Anterior cingulate cortex (tissue), 58 donors: ENCODE measurements at places on chromosomes 7 and 10.

DNA sequence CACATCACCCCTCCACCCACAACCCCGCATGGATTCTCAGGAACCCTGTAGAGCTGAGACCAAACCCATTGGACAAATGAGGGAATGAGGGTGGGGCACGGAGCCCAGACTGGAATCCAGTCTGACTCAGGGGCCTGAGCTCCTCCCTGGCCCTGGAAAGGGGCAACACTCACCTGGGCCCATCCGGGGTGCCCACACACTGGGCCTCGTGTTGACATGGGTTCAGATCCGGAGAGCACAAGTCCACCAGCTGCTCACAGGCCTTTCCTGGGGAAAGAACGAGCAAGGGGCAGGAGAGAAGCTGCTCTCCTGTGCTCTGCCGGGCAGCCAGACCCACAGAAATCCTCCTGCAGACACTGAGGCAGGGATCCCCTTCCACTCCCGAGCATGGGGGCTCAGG is 172.2 kb downstream of the SLIT1 start:
- no peak for DNase-seq

DNA sequence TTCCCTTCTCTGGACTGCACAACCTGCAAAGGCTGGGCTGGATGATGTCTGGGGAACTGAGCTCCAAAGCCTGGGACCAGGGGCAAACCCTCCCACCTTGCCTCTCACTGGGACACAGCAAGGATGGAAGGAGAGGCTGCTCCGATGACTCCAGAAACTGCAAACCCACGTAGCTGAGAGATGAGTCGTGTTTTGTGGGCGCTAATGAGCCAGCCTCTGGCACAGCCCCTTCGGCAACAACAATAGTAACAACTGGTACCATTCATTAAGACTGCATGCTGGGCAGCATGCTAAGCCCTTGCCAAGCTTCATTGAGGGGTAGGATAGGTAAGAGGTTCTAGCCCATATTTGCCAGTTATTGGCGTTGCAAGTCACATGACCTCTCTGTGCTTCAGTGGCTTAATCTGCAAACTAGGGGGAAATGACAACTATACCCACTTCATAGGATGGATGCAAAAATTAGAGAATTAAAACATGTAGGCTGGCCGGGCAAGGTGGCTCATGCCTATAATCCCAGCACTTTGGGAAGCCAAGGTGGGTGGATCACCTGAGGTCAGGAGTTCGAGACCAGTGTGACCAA is 145.9 kb downstream of the SH3PXD2A start:
- peak; percentile 45 for DNase-seq

DNA sequence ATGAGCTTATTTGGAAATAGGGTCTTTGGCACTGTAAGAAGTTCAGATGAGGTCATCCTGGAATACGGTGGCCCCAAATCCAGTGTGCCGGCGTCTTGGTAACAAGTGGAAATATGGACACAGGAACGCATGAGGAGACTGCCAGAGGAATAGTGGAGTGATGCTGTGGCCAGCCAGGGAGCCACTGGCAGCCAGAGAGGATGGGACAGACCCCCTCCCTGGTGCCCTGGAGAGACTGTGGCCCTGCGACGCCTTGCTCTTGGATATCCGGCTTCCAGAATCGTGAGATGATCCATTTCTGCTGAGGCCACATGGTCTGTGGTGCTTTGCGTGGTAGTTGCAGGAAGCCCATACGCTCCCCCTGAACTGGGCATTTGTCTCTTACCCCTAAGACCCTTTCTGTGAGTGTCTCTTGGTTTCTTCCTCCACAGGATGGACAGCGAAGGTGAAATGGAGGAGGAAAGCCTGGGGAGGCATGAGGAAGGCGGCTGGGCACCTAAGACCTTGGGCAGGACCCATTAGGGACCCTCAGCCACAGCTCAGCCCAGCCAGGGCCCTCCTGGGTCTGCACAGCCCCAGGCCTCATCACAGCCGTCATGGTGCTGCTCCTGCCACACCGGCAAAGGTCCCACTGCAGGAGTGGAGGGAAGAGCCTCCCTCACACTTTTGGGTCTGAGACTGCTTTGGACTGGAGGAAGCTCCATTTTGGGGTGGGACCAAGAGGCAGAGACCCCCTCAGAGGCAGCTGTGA is 53.6 kb downstream of the INSIG1 start:
- no peak for DNase-seq

- no peak for DNase-seq
Observed at GRCh38 chr10:96513305-96513697, 425 bp downstream of the TLL2 start.

DNA sequence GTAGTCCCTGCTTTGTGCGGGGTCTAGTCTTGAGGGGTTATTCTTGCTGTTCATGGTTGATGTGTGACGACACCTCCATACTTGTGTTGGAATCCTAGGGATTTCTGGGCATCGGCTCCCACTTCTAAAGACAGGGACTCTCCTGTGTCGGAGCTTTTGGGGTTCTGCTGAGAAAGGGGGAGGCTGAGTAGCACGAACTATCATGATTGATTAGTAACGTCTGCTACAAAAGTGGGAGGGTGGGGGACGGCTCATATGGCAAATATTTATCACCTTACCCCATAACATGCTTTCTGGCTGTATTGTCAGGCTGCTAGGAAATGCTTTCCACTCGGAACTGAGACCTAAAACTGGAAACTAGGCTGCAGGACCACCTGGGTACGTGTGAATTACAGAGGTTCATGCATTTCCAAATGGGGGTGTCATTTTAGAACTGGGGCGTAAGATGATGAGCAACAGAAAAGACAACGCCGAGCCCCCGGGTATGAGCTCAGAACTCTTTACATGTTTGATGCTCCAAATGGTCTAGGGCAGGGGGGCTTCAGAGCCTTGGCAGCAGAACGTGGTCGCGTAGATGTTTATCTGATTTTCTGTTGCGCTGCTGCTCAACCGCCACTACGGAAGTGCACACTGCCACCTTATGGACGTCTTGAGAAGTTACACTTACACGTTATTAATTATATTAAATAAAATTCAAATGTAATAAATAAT is 15.1 kb upstream of the NME8 start:
- DNase-seq, result peak; percentile 11

- DNase-seq, result no peak
Observed at GRCh38 chr10:126910798-126911197, 5.6 kb downstream of the DOCK1 start.

DNA sequence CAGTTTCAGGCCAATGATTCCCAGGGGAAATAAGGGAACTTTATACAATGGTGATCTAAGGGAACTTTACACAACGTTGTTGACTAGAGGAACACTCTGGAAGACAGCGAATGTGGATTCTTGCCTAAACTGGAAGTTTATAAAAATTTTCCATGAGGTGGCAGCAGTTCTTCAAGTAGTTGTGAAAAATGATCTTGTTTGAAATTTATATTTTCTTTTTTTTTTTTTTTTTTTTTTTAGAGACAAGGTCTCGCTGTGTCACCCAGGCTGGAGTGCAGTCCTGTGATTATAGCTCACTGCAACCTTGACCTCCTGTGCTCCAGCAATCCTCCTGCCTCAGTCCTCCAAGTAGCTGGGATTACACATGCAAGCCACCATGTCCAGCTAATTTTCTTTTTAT is 32.1 kb upstream of the GTF2I start:
- no peak for DNase-seq

GRCh38 chr7:45643630-45644029 is 69.5 kb downstream of the ADCY1 start:
- DNase-seq, result no peak

DNA sequence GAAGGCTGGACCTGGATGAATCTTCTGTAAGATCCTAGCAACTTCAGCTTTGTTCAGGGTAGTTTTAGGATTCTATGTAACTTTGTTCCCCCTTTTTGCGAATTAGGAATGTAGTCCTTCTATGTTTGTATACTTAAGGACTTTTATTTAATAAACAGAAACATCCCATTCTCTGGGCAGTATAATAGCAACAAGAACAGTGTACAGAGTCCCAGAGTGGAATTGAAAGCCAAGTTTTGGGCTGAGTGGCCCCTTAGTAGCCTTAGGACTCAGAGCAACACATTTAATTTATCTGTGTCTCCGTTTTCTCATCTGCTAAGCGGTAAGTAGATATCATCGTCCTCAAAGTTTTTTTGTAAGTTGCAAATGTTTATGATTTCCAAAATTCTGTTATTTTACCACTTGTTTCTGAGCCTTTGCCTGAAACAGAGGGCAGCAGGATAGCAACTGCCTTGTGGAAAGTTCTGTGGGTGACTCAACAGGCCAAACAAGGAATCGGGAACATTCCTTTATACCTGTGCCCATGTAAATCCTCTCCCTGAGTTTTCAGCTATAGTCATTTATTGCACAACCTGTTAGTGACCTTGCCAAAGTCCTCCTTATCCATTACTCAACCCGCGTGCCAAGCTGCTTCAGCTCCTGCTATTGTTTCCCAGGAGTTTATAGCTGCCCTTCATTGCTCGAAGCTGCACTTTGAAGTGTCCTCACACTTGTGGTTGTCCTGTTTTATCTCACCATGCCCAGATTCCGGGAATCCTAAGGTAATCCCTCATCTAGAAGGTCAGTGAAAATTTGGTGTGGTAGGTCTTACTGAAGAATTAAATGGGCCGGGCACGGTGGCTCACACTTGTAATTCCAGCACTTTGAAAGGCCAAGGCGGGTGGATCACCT is 199.1 kb upstream of the AHR start:
- DNase-seq, result no peak

DNA sequence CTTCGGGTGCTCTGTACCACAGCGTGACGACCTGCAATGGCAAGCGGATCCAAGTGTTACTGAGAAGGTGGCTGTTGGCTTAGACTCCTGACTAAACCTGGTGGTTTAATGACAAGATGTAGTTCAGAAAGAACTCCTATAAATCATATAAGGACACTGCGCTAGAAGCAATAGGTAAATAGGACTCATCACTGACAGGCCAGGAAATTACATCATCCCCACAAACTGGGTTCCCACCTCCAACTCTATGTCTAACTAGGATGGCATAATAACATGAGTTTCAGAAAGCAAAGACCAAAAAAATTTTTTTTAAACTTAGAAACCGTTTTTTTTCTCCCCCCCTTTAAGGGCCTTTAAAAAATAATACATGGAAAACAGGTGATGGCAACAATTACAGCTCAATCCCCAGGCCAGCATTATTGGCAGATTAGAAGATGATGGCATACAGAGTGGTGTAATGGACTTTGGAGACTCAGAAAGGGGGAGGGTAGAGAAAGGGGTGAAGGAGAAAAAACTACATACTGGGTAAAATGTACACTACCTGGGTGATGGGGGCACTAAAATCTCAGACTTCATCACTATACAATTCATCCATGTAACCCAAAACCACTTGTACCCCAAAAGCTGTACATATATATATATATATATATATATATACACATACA is 81.4 kb upstream of the FAM133B start:
- DNase-seq, result no peak

DNA sequence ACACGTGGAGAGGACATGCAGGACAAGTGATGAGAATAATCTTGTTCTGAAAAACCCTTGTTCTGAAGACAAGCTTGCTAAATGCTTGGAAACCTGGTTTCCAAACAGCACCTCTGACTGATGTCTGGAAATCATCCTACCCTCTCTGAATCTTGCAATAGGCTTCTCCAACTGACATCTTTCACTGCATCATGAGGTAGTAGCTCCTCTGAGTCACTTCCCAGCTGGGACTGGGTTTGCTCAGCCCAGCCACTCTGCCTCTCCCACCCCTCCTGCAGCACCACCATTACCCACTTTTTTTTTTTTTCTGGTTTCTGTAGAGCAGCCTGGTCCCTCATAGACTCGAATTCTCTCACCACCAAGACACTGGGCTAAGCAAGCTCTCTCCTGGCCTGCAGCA is 919.8 kb downstream of the GRID1 start:
- no peak for DNase-seq

DNA sequence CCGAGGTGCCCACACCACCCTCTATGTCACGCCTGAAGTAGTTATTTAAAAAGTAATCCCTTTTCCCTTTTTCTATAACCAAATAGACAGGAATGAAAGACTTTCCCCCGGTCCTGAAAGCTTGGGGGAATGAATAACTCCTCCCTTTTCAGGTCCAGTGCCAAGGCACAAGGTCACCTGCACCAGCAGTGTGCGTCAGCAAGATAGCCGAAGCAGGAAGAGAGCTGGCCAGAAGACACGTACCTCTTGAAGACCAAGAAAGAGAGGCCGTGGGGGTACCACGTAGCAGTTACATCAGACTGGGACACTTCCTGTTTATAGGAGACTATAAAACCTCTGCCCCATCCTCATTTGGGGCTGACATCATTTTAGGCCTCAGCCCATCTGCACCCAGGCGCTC is 10.7 kb upstream of the AKR1B1 start:
- no peak for DNase-seq

DNA sequence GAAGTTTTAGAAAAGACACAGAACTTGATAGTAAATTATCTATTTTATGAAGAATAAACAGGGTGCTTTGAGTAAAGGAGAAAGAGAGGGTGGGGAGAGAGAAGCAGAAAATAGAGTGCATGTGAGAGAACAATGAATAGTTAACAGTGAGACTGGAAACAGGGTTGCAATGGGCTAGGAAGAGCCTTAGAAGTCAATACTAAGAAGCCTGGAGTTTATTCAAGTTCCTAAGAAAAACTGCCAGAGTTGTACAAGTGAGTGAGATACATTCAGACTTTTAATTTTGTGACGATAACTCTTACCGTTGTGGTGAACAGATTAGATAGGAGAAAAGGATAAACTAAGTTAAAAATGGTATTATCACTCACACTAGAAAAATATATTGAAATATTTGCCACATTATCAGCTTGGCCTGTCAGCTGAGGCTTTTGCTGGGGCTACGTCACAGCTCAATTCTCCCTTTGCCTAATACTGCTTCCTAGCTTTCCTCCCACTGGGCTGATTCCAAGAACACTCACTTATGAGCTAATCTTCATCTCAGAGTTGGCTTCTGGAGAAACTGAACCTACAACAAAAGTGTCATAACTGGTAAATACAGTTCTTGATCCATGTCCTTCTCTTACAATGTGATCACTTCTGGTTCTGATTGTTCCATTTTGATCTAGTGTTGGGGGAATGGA is 92.7 kb downstream of the SEMA3D start:
- DNase-seq, result no peak

- DNase-seq, result no peak
Observed at GRCh38 chr10:76049581-76050290, 618.3 kb downstream of the LRMDA start.

DNA sequence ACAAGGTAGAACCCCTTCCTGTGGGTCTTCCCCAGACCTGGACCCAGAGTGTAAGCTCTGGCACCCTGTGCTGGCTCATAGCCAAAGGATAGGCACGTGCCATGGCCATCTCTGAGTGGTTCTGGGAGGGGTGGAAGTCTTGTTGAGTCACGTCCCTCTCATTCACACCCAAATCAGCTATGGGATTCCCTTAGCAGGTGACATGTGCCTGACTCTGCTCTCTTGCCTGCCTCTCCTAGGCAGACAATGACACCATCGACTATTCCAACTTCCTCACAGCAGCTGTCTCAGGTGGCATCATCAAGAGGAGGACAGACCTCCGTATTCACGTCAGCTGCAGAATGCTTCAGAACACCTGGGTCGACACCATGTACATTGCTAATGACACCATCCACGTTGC is 59.8 kb downstream of the C10orf120 start:
- no peak for DNase-seq

- DNase-seq, result no peak
Observed at GRCh38 chr10:4807761-4808507, 18.1 kb upstream of the AKR1E2 start.
